ENCODE measurements at places on chromosomes 2 and 18.

- no peak for DNase-seq
Observed at GRCh38 chr2:12484536-12485115, 232.1 kb upstream of the TRIB2 start.

DNA sequence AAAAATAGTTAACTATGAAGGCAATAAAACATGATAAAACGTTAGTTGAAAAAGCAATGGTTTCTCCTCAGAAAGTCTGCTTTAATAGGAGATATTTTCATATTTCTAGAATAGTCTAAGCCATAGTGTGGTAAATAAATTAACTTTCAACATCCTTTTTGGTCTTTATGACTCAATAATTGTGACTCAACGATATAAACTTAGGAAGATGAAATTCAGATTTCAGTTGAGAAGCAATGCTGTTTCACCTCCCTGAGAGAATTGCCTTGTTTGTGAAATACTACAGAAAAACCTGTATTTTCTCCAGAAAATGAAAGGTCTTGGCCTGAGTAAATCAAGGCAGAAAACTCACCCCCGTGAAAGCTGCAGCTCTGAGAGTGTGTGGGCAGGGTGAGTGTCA, 166.9 kb downstream of the ETAA1 start:
- no peak for DNase-seq

- no peak for DNase-seq
Observed at GRCh38 chr2:237256887-237257286, 157.1 kb downstream of the COL6A3 start.

DNA sequence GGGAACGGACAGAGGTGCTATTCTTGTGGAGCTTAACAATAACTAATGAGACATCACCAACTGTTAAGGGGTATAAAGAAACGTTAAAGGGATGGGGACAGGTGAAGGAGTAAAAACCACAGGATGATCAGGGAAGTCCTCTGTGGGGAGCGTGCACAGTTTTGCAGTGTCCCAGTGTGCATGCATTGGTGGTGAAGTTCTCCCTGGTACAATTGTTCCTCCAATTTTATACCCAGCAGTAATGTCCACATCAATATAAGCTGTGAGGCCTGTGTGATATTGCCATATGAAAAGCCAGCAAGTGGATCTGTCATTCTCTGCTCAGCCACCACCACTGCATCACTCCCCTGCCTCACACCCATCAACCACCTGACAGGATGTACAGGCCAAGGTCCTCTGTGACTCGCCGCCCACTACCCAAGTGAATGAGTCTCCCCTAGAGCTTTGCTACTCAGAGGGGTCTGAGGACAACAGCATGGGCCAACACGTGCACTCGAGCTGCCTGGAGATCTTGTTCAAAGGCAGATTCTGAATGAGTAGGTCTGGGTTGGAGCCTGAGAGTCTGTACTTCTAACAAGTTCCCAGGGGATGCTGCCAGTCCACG, 4.6 kb downstream of the MLPH start:
- no peak for DNase-seq

DNA sequence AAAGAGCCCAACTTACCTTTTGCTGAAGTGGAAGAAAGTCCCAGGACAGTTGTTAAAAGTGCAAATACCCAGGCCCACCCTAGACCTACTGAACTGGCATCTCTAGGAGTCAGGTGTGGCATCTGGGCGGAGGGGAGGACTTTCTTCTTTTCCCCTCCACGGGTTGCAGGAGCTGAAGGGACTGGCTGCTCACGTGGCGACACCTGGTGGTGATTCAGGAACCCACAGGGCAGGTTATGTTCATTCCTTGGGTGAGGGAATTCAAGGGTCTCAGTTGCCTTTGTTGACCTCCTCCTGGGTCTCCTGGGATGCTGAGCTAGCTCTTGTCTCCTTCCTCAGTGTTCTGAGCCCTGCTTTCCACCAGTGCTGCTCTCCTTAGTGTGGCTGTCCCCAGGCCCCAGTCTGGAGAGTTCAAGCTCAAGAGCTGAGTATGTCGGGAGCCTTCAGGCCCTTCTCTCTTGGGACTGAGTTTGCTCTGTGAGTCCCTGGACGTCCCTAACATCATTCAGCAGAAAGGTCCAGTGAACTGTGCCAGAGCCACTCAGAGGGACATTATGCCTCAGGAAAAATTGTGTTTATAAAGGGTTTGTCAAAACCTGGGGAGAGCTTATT, 56.9 kb downstream of the DYSF start:
- peak; percentile 83 for DNase-seq

All from activated CD4-positive, alpha-beta T cell treated with anti-CD3 and anti-CD28 coated beads for 48 hours (primary cell).